ENCODE measurements at places on chromosomes 12 and 14.

DNA sequence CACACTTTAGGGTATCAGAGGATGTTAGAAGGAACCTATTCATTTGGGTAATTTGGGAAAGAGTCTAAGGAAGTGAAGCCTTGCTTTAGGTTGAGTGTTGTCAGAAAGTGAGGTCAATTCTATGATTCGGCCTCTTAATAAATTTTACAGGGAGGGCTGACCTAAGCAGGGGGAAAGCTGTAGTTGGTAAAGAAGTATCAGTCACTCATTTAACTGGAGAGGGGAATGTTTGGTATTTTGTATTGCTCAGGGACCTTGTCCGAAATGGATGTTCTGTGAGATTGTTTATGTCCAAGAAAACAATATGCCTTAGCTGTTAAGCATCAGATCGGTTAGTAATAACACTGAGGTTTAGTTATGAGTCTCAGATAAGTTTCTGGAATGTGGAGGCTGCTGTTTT is 7.3 kb downstream of the CAND1 start:
- no peak for DNase-seq

DNA sequence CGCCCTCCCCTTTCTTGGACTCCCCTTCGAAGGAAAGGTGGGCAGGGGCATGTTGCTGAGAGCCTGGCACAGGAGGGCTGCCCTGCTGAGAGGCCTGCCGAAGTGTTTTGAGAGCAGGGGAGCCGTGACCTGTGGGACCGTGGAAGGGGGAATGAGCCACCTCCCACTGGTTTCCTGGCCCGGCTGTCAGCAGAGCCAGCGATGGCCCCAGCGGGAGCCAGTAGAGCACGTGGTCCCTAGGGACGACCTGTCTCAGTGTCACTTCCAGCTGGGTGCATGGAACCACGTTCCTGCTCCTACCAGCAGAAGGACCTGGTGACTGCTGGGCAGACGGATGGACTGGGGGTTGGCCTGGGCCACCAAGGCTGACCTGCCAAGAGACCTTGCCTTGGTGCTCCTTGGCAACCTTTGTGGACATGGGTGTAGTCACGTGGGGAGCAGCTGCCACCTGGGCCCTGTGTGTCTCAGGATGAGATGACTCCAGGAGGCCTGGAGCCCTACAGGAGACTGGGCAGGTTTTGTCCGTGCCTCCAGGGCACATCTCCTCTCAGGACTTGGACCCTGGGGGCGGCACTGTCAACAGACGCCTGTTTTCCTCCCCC is 34.6 kb downstream of the BEGAIN start:
- DNase-seq = no peak

DNA sequence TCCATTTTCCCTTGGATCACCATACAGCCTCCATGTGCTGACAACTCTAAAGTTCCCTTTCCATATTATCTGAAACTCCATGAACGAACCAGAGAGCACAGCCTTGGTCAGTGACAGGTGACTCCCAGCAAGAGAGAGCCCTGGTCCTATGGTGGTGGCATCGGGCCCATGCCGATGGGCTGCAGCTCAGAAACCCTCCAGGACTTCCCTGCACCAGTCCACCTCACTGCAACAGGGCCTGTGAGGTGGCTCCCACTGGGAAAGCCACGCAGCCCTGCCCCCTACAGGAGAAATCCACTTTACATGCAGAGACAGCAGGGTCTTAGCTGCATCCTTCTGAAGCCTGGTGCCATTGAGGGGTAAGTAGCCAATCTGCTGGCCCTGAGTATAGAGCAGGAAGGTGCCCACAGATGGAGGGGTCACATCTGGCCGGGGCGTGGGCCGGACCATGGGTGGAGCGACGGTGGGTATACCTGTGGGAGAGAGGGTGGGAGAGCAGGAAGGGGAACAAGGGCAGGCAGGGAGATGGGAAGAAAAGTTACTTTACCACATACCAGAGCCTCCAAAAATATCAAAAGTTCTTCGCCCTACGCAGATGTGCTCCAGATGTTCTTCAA is 24.7 kb downstream of the RTRAF start:
- no peak for DNase-seq

- DNase-seq = no peak
Measured at GRCh38 chr14:59309291-59309900, 120.9 kb downstream of the DAAM1 start.

- peak; percentile 20 for DNase-seq
Measured at GRCh38 chr14:63853831-63854293, 1.1 kb downstream of the SYNE2 start.

DNA sequence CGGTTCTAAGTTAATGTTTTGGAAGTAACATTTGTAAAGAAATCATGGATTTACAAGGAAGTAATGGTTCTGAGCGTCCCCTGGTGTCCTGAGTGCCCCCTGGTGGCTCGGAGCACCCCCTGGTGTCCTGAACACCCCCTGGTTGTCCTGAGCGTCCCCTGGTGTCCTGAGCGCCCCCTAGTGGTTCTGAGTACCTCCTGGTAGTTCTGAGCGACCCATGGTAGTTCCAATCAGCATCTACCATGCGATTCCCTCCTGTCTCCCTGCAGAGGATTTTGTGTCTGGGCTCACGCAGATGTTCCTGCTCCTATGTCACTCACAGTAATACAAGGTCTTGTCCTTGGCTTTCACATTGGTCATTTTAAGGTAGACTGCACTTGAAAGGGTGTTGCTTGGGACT is 1352.9 kb downstream of the TMEM121 start:
- no peak for DNase-seq

DNA sequence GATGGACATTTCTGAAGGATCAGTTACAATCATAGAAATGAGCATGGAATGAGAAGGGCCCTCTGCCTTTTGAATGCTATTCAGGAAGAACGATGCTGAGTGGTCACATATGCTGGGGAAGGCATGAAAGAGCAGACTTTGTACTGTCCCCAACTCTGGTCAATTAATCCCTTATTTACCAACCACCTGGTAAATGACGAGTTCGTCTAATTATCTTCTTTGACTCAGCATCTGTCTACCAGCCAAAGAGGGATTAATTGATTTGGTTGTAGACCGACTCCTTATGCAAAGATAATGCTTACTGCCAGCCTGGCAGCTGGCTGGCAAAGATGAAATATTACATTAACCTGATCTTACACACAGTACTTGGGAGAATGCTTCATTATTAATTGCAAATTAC is 152.2 kb downstream of the CHST11 start:
- DNase-seq = no peak

DNA sequence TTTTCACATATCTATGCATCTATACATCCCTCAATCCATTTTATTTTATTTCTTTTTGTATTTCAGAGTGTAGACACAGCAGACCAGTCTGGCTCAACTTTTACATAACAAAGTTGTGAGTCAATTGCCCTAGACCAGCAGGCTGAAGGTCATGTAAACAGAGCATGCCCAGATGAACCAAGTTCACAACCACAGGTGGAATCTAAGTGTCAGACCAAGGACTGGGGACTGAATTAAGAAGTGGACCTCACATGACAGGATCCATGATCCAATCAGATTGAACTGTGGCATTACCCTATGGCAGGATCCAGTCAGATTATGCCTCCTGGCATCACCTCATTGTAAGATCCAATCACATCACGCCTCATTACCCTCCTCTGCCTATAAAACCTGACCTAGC is 455.8 kb downstream of the SOX5 start:
- no peak for DNase-seq

GRCh38 chr14:99331811-99332210 is 59.8 kb upstream of the BCL11B start:
- DNase-seq = no peak

DNA sequence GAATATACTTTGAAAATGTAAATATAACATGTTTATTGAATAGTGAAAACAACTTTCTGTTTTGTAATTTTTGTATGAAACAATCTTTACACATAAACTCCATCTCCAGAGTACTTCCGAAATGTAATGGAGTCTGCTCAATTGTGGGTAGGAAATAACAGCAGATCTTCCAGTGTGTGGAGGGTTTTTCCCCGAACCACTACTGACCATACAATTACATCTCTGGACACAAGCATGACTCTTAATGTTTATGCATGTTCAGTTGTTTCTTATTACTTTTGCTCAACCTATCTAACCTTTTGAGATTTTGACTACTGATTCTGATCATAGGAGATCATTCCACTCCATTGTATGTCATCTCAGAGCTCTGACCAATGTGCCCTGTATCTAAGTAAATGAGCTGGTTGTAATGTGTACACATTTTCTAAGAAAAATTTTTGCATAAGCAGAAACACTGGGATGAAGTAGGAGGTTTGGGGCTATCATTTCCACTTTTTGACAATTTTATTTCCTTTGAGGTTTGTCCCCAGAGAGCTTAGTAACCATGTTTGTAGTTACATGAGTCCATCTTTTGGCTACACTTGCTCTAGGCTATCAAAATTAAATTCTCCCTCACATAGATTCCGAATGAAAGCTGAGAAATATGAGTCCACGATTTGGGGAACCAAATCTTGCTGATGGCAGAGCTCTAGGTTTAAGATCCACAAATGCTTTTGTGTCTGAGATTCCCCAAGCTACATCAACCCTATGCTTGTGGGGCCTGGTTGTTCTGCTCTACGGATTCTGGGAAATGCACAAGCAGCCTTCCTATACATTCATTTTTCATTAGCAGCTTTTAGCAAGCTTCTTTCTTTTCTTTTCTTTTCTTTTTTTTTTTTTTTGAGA is 21.4 kb upstream of the CLEC4D start:
- no peak for DNase-seq

GRCh38 chr12:79055926-79056674 is 191.5 kb downstream of the SYT1 start:
- no peak for DNase-seq

GRCh38 chr14:101590616-101591015 is 29.3 kb downstream of the DIO3 start:
- DNase-seq = no peak

- DNase-seq = no peak
Measured at GRCh38 chr12:91384366-91384765, 201.7 kb upstream of the DCN start.

DNA sequence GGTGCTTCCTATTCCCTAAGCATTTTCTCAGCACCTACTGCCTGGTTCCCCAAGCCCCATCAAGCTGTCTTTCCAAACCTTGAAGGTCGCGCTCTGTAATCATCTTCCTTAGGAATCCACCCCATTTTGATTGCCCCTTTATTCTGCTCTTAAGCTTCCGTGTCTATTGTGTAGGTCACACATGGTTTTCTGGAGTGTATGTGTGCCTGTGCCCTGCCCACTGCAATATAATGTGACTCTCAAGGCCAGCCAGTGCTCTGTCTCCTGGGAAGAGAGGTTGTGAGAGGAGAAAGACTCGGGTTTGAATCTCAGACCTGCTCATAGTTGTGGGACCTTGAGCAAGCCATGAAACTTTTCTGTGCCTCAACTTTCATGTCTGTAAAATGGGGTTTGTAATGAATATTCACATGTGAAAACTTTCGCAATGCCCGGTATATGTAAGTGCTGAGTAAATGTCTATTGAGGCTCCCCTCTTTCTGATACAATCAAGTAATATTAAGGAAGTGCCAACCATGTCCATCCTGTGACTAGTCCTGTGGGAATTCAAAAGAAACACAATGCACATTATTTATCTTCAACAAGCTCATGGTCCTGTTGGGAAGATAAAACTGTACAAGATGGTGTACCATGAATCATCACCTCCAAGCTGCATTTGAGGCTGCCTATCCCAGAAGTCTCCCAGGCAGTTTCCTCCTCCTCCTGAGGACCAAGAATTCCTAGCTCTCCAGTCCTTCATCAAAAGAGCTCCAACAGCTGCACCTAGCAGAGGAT is 774 bp upstream of the KRT75 start:
- no peak for DNase-seq

DNA sequence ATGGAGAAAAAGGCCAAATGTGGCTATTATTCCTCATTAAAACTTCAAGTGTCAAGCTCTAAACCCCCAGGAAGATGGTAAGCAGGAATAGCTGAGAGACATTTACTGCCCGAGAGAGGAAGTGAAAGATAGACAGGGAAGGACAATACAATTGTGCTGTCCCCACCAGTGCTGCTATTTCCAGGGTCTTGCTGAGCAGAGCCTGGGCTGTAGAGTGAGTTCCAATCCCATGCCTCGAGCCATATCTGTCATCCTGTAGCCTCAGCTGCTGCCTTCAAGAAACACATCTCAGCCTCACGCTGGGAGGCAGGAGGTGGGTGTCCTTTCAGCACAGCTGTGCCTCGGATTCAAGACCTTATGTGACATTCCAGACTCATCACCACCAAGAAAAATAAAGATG is 114.0 kb downstream of the RPAP3 start:
- DNase-seq = no peak

- no peak for DNase-seq
Measured at GRCh38 chr12:95790033-95790916, at the start of gene NTN4. Gene NTN4 (minus strand): TSS chr12:95790764. CDS start chr12:95790309, 455 bp downstream.

DNA sequence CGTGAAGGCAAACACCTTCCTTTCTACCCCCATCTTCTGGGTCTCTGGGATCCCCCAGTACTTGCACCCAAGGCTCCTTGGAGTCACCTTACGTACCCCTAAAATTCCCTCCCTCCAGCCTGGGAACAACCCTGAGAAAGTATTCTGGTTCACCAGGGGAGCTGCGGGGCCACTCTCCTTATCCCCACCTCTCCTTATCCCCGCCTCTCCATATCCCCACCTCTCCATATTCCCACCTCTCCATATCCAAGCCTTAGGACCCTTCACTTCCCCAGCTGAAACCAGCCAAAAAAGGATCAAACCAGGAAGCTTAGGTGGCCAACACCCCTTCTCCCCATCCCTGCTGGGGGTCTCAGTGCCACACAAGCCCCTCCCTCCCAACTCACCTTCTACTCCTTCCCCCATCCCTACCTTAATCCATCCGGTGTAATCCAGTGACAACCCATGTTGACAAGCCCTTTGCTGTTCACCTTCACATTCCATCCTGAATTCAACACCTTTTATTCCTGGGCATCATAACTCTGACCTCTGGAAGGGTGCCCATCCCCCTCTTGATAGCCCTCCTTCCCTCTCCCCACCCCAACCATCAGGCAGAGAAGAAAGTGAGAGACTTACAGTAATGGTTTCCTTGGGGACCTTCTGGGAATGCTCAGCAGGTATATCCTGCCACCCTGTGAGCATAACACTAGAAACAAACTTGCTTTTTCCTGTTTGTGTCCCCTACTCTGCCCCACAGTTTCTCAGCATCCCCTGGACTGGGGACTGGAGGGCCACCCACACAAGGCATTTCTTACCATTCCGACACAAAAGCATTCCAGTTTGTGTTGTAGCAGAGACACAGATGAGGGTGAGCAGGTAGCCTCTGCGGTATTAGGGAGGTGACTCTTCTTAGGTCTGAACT is 1.6 kb upstream of the MSI1 start:
- DNase-seq = no peak

- no peak for DNase-seq
Measured at GRCh38 chr12:112837629-112838197, 46.2 kb downstream of the RPH3A start.

DNA sequence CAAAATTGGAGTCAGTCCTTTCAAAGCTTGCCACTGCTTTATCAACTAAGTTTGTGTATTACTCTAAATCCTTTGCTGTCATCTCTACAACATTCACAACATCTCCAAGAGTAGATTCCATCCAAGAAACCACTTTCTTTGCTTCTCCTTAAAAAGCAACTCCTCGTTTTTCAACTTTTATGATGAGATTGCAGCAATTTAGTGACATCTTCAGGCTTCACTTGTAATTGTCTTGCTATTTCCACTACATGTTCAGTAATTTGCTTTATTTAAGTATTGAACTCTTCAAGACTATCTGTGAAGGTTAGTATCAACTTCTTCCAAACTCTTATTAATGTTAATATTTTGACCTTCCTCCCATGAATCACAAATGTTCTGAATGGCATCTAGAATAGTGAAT is 747.9 kb downstream of the TMTC2 start:
- no peak for DNase-seq

- peak; percentile 44 for DNase-seq
Measured at GRCh38 chr12:8914716-8915526, 612 bp downstream of the PHC1 start.
